Fibroblast of the conjunctiva (primary cell): ENCODE measurements at places on chromosomes 2 and 18.

- DNase-seq, result peak; percentile 58
Observed at GRCh38 chr2:216195565-216196029, 86.4 kb downstream of the XRCC5 start.

DNA sequence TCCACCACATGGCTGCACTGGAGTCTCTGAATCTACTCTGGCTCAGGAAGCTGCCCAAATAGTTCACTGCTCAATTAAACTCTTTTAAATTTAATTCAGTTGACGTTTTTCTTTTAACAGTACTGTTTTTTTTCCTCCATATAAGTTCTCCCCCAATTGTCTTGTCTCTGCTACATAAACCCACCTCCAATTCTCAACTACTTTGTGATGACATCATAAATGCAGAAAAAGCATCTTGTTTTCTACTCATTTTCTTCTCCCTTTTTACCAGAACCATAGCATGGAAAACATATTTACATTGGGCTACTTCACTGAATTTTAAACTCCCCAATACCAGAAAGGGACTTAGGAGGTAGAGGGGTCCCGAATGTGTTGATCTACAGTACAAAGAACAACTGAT, 270.4 kb downstream of the GPD2 start:
- no peak for DNase-seq

GRCh38 chr18:35361570-35362321, 15.4 kb downstream of the ZNF396 start:
- DNase-seq, result no peak

DNA sequence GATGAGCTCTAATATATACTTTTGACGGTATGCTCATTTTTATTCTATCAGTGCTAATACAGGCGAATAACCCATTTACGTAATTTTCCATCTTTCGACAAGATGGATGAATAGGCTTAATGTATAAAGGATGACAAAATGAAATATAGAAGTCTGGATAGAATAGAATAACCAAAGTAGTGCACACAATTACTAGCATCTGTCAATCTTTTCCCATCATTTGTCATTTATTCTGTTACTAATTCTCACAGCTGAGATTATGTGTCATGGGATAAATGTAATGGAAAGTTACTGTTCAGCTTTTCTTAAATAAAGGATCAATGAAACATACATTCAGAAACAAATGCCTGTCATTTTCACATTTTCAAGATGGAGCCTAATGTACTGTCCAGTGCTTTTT, 548.6 kb downstream of the LRRTM4 start:
- no peak for DNase-seq

DNA sequence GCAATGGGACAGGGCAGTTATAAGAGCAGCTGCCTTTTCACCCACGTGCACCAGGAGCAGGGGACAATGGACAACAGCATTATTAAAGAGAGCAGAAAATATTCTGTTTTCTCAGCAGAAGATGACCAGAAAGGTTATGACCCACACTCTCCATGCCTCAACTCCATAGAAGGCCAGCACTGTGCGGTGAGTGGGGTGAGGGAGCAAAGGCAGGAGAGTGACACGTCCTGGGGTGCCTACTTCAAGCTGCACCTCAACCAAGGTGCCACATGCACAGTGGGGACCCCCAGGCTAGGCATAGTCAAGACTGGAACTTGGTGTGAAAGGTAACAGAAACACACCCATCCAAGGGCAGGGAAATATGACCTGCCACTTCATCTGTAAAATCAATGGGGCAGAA, 50.4 kb downstream of the POLR1A start:
- no peak for DNase-seq

DNA sequence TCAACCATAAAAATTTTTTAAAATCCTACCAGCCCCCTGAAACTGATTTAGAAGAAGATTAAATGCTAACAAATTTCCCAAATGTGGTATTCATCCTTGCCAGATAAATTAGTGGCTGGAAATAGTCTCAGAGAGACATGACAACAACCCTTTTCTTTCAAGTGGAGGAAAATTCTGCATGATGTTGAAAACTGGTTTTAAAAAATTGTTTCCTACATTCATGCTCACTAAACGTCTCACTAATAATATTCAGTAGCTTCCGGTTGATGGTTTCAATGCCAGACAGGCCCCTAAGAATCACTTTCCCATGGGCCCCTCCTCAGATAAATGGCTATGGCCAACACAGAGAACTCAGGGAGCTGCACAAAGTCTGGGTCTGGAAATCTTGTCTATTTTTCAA, 43.2 kb downstream of the NCKAP5 start:
- no peak for DNase-seq

GRCh38 chr2:78701546-78701945, 324.0 kb upstream of the REG3G start:
- DNase-seq, result peak; percentile 0

GRCh38 chr2:128325611-128326181, 7.0 kb upstream of the HS6ST1 start:
- DNase-seq, result no peak

- no peak for DNase-seq
Observed at GRCh38 chr2:231590614-231591013, 2.0 kb upstream of the TEX44 start.

DNA sequence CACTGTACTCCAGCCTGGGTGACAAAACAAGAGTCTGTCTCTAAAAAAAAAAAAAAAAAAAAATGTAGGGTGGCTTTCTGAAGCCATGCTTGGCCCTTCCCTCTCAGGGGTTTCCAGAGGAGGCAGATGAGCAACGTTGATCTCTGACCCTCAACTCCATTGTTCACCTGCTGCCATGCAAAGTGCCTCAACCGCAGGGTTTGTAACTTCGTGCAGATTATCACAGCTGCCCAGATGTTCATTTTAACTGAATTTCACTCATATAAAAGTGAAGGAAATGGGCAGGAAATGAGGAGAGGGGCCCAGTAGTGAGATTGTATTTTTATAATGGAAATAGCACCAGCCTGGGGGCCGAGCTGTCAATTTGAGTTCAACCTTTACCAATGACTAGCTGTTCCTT, 14.9 kb upstream of the B3GNT2 start:
- DNase-seq, result no peak

- DNase-seq, result no peak
Observed at GRCh38 chr2:70678576-70679143, 89.3 kb downstream of the ADD2 start.

- DNase-seq, result no peak
Observed at GRCh38 chr2:159157361-159158209, 128.9 kb downstream of the WDSUB1 start.

GRCh38 chr2:150228936-150229335, 258.5 kb downstream of the RND3 start:
- DNase-seq, result no peak

DNA sequence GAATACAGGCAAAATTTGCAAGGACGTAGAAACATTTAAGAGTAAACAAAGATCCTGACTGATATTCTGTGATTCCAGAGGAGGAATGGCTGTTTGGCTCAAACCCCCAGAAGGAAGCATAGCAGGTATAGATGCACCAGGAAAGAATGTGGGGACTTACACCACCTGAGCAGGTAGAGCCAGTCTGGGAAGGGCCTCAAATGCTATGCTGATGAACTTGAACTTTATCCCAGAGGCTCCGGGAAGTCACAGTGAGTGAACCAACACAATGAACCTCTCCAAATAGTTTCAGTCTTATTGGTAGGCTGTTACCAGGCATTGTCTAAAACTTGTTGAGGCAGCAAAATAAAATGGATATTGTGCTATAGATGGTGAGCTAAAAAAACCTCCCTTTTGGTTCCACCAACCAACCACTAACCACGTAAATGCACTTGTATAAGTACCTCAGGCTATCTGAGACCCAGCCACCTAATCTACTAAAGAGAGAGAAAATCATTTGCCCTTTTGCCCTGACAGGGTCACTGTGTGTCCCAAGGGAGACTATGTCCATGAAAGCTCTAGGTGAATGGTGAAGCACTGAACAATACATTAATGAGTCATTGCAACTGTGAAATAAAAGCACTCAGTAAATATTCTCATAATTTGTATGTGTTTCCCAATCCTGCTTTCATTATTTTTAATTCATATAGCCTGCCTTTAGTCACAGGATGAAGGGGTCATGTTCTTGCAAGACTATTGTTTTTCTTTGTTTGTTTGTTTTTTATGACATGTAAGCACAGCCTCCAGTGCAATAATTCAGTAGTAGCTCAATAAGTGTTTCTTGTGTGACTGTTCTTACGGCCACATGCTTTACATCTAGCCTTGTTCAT, 911.6 kb downstream of the EPHA4 start:
- no peak for DNase-seq

- DNase-seq, result no peak
Observed at GRCh38 chr2:62956651-62957050, 94.0 kb upstream of the OTX1 start.

- no peak for DNase-seq
Observed at GRCh38 chr18:3148930-3149535, 70.7 kb downstream of the MYOM1 start.

- DNase-seq, result no peak
Observed at GRCh38 chr2:43035922-43036321, 190.5 kb downstream of the ZFP36L2 start.

DNA sequence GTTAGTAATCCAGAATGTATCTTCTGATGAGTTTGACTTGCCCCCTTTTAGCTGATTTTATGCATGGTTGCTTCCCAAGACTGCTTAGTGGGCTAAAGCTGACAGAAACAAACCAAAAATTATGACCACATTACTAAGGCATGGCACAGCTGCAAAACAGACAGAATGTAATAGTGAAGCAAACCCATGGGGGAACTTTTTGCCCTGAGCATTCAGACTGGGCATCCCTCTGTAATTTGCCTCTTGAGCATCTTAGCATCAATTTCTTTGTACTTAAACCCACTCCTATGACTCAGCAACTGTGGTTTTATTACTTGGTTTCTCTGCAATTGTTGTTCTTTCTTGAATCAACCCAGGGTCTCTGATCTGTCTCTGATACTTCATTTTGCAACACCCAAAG, 487.3 kb upstream of the DCC start:
- DNase-seq, result no peak

DNA sequence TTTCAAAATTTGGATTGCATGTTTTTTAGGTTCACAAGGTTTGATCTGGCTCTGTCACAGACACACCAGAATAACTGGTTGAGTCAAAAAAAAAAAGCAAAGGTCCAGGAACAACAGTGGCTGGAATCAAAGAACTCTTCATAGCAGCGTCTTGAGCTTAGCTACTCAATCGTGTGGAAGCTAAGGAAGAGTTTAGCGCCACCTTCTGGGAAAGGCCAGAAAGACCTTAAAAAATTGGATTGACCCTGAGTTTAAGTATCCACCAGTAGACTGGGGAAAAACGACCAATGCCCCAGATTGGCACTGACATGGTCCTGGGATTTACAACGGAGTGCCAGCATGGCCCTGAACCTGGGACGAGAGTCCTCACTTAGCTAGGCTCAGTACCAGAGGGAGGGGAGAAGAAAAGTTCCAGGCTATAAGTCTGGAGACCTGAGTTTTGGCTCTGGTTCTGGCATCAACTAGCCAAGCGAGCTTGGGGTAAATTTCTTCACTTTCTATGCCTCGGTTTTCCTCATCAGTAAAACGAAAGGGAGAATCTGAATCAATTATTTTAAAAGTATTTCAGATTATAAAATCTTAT, 71.1 kb upstream of the TFCP2L1 start:
- DNase-seq, result peak; percentile 60

GRCh38 chr2:120992791-120993555, 257.3 kb downstream of the GLI2 start:
- DNase-seq, result no peak

GRCh38 chr2:64641599-64641998, 12.1 kb downstream of the SERTAD2 start:
- DNase-seq, result no peak

DNA sequence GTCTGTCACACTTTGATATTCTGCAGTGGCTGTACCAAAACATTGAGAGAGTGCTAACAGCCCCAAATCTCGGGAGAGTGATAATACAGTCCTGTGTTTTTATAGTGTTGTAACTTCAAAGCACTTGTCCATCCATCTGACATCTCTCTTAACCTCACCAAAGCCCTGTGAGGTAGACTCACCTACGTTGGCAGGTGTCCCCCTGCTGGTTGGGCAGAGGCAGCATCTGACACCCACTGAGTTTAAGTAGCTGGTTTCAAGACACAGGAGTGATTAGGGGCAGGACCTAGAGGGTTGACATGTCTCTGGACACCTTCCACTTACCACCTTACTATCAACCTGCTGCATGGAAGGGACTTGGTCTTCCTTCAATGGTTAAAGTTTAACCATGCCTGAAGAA, 22.9 kb downstream of the COLEC12 start:
- no peak for DNase-seq

- no peak for DNase-seq
Observed at GRCh38 chr2:50535256-50535655, 496.7 kb downstream of the NRXN1 start.

GRCh38 chr18:3857544-3857943, 407.6 kb downstream of the TGIF1 start:
- DNase-seq, result no peak

GRCh38 chr18:49514577-49514976, 27.5 kb upstream of the C18orf32 start:
- DNase-seq, result no peak

DNA sequence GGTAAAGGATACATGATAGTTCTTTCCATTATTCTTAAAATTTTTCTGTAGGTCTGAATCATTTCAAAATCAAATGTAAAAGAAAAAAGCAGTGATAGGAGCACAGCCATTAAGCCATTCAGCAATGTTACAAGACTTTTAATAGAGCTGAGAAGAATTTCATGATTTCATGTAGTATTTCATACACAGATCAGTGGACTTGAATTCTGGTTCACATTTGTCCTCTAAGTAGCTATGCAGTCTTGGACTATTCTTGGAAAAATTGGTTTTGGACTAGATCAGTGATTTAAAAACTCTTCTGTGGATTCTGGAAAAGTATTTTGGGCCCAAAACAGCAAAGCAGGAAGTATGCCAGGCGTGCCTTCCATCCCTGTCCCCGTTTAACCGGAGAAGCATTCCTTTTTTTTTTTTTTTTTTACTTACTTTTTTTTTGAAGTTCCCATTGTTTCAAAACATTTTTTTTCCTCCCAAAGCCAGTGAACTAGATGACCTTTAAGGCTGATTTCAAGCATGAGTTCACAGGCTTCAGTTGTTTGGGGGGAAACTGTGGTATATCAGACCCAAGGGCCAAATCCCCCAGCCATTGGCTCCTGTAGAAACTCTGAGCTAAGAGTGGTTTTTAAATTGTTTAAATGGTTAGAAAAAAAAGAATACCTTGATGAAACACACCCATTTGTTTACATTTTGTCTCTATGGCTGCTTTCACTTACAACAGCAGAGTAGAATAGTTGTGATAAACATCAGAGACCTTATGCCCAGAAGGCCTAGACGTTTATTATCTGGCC, 17.5 kb upstream of the POLI start:
- DNase-seq, result no peak

- DNase-seq, result no peak
Observed at GRCh38 chr2:163373496-163373895, 362.3 kb downstream of the FIGN start.

- DNase-seq, result no peak
Observed at GRCh38 chr2:127054996-127055785, 51.8 kb downstream of the BIN1 start.
